ENCODE measurements at places on chromosomes 3 and 15. TPM values are rescaled to one million over a fixed set of nuclear protein-coding genes. Genes with fewer than 3 reads are reported as not detected.
A peak's percentile ranks its signal among the peaks of the same experiment; 100 is the strongest.

Gene MAPK6
- total RNA-seq: 13.7 TPM

Gene SLC12A1
- not detected for total RNA-seq

GRCh38 chr3:60015032-60015705, 965.3 kb upstream of the CFAP20DC start:
- no peak for DNase-seq

- no peak for DNase-seq
Observed at GRCh38 chr15:60373327-60373726, 24.5 kb downstream of the ANXA2 start.

- DNase-seq: no peak
Observed at GRCh38 chr3:141940194-141940776, 63.8 kb downstream of the ATP1B3 start.

GRCh38 chr3:23161896-23162570, 41.1 kb upstream of the UBE2E2 start:
- DNase-seq: no peak

DNA sequence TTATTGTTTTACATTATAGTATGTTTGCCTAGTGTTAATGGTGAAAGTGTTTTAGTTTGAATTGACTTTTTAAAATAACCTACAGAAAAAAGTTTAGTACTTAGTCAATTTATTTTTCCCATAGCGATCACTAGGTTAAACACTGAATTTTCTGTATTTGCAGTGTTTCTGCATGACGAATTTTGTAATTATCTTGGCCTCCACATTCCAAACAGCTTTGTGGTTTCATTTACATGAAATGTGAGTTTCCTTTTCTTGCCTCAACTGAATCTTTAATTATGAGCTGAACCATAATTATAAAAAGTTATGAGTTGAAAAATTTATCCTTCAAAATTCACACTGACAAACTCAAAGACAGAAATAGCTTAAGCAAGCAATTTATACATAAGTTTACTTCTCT, 235.5 kb downstream of the CTNNB1 start:
- no peak for DNase-seq

Gene TFG
- 74.4 TPM for total RNA-seq

DNA sequence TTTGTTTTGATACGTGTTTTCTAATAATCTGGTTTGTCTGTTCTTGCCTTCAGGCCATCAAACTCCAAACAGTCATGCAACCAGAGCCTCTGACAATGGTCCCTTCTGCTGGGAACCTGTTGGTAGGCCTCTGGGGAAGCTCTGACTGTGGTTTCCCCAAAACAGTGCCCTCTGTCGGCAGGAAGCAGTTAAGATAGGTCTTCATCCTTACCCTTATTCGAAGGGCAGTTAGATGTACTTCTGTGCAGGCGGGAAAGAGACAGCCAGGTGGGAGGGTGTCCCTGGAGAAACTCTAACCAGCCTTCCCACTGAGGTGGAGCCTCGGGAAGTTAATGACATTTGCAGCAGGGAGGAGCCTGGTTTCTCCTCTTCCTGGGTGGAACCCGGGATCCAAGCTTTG, 81.6 kb upstream of the CHMP2B start:
- DNase-seq: no peak

GRCh38 chr3:136932523-136932922, 25.3 kb upstream of the IL20RB start:
- no peak for DNase-seq

DNA sequence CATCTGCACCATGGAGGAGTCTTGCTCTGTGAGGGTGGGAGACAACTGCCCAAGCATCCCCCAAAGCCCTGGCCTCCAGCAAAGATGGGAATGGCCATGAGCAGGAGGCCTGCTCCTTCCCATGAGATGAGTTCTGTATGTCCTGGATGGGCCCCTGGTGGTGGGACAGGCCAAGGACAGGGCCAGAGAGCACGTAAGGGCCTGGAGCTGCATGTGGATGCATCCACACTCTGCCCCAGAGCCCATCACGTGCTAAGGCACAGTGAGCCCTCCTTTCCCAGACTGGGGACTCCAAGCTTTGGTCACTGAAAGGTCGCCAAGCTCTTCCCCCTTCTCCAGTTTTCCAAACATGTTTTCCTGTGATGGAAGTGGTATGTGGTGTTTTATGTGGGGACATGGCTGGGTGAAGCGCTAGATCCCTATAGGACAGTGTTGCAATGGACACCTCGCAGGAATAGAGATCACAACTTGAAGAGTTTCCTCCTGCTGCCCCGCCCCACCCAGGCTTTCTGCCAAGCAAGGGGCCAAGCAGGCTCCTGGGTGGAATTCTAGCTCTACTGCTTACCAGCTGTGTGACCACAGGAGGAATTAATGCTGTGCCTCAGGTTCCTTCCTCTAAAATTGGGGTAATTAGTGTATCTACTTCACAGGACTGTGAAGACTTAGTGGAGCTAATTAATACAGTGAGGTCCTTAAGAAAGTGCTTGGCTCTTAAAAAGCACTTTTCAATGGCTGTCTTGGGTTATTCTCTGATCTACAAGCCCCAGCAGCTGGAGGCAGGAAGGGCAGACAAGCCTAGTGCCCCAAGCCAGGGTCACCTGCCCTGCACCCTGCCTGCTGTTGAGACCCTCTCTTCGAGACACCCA, 106.4 kb upstream of the RPL32 start:
- no peak for DNase-seq

Gene CCR3
- total RNA-seq: not detected

Gene DUOXA1
- total RNA-seq: not detected

Gene SUSD5
- 0.42 TPM for total RNA-seq

GRCh38 chr3:112744825-112745566, 101.7 kb downstream of the CD200R1L start:
- DNase-seq: no peak

- DNase-seq: no peak
Observed at GRCh38 chr3:26004172-26004571, 214.3 kb downstream of the OXSM start.

GRCh38 chr3:182323898-182324297, 469.4 kb upstream of the ATP11B start:
- no peak for DNase-seq

GRCh38 chr3:173796890-173797289, 399.3 kb downstream of the NLGN1 start:
- no peak for DNase-seq

- no peak for DNase-seq
Observed at GRCh38 chr15:99749386-99749785, 16.1 kb upstream of the LYSMD4 start.

GRCh38 chr15:88539441-88539840, 7.0 kb downstream of the DET1 start:
- no peak for DNase-seq

Gene LRRN1
- 4.6 TPM for total RNA-seq

GRCh38 chr15:61318301-61318700, 89.2 kb upstream of the RORA start:
- DNase-seq: peak; percentile 66

- DNase-seq: no peak
Observed at GRCh38 chr3:87503900-87504498, 227.6 kb upstream of the POU1F1 start.

DNA sequence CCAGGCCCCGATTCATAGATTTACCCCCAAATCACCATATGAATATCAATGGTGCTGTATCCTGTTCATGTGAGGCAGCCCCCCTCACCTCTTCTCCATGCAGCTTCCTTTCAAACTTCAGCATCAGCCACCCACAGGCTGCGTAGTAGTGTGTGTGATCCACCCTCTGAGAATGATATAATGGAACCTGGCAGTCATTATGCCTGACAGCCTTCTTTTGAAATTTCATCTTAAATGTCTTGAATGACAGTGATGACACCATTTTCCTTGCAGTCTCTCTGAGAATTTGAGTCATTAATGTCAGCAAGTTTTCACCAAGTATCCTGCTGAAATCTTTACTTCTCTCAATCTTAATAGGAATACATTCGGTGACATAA, 3.5 kb upstream of the CLRN1 start:
- DNase-seq: no peak

- DNase-seq: no peak
Observed at GRCh38 chr3:47444103-47444502, 31.6 kb downstream of the SCAP start.

Gene AHSG
- total RNA-seq: not detected
